Stomach (tissue), 19 donors: ENCODE measurements at places on chromosomes 7 and 10. TPM values are rescaled to one million over a fixed set of nuclear protein-coding genes. Genes with fewer than 3 reads are reported as not detected.

- no peak for DNase-seq
These were observed 521.3 kb upstream of the LRRN3 start for GRCh38 chr7:110569486-110570205.

DNA sequence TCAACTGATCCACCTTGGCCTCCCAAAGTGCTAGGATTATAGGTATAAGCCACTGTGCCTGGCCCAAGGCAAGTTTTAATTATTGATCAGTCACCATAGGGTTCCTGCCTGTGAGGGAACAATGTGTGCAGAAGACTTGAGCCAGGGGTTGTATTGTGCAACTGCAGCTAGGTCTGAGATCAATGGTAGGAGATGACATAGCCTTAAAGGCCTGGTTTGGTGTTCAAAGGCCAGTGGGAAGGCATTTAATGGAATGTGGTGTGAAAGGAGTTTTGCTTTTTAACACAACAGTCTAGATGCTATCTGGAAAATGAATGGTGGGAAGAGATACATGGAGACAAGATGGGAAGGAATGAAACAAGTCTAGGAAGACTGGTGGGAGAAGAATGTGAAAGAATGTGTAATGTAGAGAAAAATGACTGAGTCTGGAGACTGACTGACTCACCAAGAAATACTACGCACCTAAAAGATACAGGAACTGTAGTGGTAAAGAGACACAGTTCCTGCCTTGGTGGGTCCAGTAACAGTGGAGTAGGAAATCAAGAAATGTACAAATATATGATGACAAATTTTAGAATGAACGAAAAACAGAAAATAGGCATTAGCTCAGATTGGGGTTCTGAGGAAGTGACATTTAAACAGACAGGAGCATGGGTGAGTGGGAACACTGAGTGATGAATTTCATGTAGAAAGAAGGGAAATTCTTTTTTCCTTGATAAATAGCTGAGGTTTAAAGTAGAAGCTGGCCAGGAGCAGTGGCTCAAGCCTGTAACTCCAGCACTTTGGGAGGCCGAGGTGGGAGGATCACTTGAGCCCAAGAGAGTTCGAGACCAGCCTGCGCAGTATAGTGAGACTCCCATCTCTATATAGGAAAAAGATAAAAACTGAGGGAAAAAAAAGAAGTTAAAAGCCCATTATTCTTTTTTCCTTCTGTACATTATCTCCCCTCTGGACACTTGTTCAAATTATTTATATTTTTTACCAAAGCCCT is 9.4 kb downstream of the HNRNPF start:
- no peak for DNase-seq

DNA sequence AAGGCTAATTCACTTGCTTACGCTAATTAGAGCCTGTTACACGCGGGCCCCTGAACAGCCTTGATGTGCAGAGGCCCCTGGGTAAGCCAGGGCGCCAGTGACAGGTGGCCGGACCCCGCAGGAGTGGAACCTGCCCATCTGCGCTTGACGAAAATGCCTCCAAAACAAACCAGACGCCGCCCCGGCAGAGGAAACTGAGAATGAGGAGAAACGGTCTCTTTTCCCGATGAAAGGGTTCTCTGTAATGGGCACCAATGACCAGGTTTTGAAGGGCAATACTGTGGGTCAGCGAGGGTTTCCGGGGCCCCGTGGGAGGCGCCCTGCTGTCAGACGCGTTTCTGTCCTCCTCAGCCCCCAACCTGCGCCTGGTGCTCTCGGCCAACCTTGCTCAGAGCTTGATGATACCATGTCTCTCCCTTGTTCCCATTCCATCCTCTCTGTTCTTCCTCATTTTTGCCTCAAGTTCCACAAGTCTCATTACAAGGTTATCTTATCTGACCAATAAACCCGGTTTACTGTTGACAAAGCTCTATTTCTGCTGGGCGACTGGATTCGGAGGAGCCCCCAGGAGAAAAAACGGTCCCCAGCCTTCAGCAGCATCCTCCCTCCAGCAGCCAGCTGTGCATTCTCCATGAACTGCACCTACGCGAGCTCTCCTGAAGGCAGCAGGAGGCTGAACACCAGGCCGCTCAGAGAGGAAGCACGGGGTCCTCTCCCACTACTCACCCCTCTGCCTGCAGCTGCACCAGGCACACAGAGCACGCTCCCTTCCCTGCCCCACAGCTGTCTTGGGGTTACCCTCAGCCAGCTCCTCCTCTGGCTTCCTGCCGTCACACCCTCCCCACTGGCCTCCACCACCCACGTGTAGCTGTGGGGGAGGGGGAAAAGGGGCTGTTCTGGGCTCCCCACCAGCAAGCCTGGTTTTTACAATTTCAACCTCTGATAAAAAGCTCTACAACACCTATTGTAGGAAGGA is 202.0 kb downstream of the MAD1L1 start:
- DNase-seq: peak; percentile 58

GRCh38 chr7:22730066-22730710 is 3.2 kb downstream of the IL6 start:
- no peak for DNase-seq

- DNase-seq: no peak
These were observed at the start of gene WEE2 for GRCh38 chr7:141708351-141708750. Gene WEE2, plus strand, starts transcription at chr7:141708353. Its CDS starts 406 bp downstream, at chr7:141708759.

- no peak for DNase-seq
These were observed 81.9 kb upstream of the FZD8 start for GRCh38 chr10:35723992-35724391.

DNA sequence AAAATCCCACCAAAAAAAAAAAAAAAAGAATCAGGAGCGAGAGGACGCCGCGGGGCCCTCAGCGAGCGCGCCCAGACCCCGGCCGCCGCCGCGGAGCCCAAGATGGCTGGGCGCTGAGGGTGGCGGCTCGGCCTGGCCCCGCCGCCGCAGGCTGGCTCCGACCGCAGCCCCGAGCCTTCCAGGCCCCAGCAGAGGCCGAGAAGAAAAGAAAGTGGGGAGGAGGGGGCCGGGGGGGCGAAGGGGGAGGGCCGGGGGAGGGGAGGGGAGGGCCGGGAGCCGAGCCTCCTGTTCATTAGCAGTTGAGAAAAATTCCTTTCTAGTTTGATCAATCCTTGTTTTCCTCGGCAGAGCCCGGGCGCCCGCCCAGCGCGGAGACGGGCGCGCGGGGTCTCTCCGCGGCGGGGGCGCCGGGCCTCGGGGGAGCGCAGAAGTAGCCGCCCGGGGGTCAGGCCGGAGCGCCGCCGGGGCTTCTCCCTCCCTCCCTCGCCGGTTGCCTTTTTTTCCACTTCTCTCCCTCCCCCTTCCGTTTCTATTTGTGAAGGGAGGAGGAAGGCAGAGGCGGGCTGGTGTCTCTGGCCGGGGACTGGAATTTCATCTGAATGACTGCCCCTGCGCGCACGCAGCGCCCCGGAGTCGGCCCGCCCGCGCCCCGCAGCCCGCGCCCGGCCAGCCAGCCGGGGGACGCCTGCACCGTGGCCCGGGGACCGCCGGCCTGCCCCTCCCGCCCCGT is 778 bp upstream of the TRIM8 start:
- DNase-seq: peak; percentile 90

- no peak for DNase-seq
These were observed 443.8 kb downstream of the GATA3 start for GRCh38 chr10:8498290-8498689.

- DNase-seq: peak; percentile 77
These were observed 237.8 kb downstream of the SEMA3E start for GRCh38 chr7:83410989-83411591.

DNA sequence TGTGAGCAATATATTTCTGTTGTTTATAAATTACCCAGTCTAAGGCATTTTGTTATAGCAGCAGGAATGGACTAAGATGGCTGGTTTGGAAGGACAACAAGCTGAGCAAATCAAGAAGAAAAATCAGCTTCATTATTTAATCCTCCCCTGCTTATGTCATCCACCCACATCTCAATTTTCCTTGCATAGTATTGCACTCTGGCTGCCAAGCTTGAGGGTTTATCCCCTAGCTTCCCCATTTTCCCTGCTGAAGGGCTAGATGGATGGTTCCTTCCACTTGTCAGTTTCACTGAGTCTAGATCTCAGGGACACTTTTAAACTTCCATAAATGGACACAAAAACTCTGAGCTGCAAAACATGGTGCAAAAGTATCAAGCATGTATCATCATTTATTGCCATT is 75.2 kb upstream of the LAMB4 start:
- no peak for DNase-seq

- no peak for DNase-seq
These were observed 129.6 kb downstream of the DKK1 start for GRCh38 chr10:52443419-52444388.

GRCh38 chr7:80609751-80610150 is 28.7 kb upstream of the CD36 start:
- DNase-seq: no peak

DNA sequence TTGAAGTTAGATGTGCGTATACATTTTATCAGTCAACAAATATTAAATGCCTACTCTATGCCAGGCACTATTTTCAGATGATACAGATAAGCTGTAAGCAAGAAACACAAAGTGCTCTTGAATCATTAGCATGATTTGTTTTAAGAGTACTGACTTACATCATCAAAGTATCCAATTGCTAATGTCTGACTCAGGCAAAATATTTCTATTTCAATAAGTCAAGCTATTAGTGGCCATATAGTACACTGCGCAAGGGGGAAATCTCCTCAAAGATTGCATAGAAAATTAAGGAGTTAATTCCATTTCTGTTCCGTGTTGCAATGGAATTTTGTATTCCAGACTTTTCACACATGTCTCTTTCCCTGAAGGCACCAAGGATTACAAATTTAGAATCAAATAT is 46.1 kb upstream of the DNAJC1 start:
- DNase-seq: no peak

GRCh38 chr7:38846280-38846679 is 62.7 kb downstream of the VPS41 start:
- no peak for DNase-seq

DNA sequence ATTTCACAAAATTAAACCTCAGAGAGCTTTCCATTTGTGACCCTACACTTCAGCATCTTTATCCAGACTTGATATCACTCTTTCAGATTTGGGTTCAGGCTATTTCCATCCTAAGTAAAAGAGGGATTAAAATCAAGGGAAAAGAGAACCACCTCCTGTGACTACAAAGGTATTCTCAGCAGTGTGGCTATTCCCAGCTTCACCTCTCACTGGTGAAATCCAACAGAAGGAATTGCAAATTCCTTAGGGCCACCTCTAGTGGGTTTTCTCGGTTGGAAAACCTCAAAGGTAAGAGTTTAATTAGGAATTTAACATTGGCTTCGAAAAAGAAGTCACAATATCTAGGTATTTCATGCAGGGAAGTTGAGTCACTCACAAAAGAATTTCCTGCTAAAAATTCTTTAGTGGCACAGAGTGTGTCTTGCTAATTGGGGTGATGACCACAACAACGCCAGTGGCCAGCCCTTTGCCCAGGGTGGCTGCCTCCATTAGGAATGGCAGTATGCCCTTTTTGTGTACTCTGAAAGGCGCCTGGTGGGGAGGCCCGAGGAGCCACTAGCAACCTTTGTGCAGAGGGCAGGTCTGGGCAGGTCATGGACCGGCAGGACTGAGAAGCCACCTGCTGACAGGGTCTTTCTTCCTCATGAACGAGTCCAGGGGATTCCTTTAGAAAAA is 52.2 kb downstream of the SEM1 start:
- DNase-seq: no peak

GRCh38 chr7:69193061-69193460 is 405.2 kb upstream of the AUTS2 start:
- no peak for DNase-seq

DNA sequence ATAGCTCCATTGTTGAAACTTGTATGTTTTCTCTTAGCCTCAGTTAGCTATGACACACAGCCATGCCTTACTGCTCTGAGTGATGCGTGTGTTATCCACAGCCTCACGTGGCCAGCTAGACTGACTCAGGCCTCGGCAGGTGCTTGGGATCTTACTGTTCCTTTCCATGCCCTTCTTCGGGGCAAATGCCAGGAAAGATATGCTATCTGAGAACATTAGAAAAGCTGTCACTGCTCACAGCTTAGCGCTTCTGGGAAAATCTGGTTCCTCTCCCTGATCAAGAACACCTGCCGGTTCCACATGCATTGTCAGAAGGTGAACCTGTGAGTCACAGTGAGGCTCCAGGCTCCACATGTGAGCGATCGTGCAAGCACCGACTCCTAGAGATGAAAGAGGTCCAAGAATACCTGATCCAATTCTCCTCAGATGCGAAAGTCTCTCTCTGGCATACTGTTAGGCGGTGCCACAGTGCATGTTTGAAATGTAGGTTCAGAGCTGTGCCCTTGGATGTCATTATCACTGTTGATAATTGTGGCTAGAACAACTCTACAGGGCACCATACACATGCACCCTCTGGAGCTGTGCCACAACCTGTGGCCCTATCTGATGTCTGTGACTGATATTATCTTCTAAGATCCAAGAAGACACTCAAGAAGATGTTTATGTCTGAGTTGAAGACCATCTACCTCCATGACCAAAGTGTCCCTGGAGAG is 247.8 kb upstream of the IGFBP3 start:
- no peak for DNase-seq

DNA sequence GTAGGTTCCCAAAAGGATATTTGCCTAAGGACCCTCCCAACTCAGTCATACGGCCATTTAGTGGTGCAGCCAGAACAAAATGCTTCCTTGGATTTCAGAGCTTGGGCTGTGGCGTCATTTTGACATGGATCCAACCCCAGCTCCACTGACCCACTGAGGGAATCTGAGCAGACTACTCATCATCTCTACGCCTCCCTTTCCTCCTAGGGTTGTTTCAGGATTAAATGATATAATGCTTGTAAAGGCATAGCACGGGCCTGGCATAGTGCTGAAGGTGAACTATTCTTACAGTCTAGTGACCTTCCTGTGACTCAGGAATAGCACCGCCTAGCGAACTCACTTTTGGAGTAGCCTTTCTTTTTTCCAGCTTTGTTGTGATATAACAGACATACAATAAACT is 70.3 kb upstream of the LOXL4 start:
- peak; percentile 54 for DNase-seq

DNA sequence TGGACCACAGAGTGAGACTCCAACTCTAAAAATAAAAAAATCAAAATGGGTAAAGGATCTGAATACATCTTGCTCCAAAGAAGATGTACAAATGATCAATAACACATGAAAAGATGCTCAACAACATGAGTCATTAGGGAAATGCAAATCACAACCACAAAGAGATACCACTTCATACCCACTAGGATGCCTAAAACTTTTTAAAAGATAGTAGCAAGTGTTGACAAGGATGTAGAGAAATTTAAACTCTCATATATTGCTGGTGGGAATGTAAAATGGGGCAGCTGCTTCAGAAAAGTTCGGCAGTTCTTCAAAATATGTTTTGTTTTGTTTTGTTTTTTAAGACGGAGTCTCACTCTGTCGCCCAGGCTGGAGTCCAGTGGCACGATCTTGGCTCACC is 45.7 kb upstream of the GTF2IRD1 start:
- no peak for DNase-seq

GRCh38 chr10:51344371-51344770 is 270.1 kb downstream of the PRKG1 start:
- DNase-seq: no peak

- no peak for DNase-seq
These were observed 4.1 kb upstream of the VSTM2A start for GRCh38 chr7:54538122-54538521.

- DNase-seq: no peak
These were observed 6.0 kb downstream of the COL13A1 start for GRCh38 chr10:69807696-69808095.

Gene SPOCK2
- 5.7 TPM for total RNA-seq

Gene ZMIZ2
- total RNA-seq: 45.1 TPM

Gene ATP5MK
- 550 TPM for total RNA-seq

Gene DHX32
- total RNA-seq: 63.3 TPM

Gene WDR86
- 6.2 TPM for total RNA-seq

Gene RAPGEF5
- total RNA-seq: 16.9 TPM

Gene ASZ1
- not detected for total RNA-seq

Gene SKIDA1
- total RNA-seq: 2.7 TPM

Gene CPA1
- not detected for total RNA-seq

Gene ADRB1
- total RNA-seq: 1.7 TPM

Gene STEAP1B
- not detected for total RNA-seq
